NCI-H146 (cell line): ENCODE measurements at places on chromosomes 2 and 18.

DNA sequence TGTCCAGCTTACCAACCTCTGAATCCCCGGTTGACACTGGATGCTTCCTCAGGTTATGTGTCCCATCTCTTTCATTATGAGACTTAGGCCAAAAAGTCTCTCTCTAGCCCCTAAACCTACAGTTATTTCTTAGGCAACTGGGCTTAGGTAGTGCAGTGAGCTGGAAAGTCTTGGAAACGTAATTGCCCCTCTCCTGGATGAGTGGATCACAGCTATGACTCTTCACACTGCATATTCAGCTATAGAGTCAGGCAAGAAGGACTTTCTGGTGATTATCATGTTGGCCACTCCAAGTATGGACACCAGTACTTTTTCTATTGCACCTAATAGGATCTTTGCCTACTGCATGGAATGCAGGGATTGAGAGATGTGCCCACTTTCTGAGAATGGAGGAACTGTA lies 458.3 kb upstream of the CELF4 start:
- DNase-seq, result no peak

- DNase-seq, result no peak
These were observed 31.3 kb downstream of the POU3F3 start for GRCh38 chr2:104885119-104885782.

DNA sequence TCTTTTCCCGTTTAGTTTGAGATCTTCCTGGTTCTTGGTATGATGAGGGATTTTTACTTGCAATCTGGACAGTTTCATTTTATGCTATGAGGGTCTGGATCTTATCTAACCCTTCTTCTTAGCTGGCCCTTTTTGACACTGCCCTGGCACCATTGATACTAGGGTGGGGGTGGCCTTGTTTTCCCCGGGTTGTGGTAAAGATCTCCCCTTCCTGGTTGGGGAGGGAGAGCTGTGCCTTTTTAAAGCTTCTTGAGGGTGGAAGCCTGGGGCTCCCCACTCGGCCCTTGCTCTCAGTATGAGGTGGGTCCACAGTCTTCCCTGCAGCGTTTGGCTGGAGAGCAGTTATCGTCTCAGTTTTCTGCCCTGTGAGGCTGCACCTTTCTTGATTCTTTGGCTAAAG lies 66.1 kb downstream of the ASB1 start:
- no peak for DNase-seq

DNA sequence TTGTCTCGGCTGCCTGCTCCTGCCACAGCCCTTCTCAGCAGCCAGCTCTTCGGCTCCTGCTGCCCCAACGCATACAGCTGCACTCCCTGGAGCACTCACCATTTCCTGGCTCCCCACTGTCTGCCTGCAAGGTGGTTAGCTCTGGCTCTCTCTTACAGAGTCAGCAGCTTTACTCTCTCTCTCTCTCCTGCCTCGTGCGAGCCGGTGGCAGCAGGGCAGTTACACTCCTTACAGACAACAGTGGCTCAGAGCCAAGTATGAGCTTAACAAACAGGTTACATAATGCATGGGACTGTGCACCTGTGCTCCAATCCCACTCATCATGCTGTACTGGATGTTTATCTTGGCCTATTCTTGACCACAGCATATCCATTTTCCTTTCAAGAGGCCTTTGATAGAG lies 47.4 kb upstream of the DNAJC10 start:
- peak; percentile 94 for DNase-seq

DNA sequence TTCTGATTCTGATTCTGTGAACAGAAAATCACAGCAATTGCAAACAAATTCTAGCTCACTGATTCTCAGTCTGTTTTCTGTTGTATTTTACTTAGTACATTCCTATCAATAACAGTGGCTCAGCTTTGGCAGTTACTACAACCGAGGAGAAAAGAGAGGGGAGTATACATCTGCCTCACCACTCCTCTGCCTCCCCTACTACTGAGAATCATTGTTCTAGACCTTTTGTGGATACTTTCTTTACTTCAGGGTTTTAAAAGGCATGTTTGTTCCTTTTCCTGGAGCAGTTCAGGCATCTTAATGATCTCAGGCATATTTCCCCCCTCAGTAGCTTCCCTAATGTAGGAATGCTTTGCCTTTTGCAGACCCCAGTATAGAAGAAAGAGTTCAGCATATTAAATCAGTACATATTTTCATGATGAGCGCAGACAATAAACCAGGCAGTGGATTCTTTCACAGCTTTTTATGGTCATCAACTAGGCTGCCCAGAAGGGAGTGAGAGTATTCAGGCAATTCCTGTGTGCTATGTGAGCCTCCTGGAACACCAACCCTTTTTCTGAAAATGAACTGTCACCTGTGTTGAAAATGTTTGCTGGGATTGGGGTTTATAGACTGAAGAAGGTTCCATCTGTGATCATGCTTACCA lies 10.3 kb downstream of the STAMBP start:
- no peak for DNase-seq

GRCh38 chr2:120765678-120766469 lies 30.2 kb downstream of the GLI2 start:
- DNase-seq, result no peak

- no peak for DNase-seq
These were observed 160.3 kb upstream of the FSIP2 start for GRCh38 chr2:185578322-185578721.

- DNase-seq, result no peak
These were observed 599.9 kb downstream of the TMEM182 start for GRCh38 chr2:103361712-103362111.

- no peak for DNase-seq
These were observed 92.7 kb downstream of the USP40 start for GRCh38 chr2:233473878-233474277.

DNA sequence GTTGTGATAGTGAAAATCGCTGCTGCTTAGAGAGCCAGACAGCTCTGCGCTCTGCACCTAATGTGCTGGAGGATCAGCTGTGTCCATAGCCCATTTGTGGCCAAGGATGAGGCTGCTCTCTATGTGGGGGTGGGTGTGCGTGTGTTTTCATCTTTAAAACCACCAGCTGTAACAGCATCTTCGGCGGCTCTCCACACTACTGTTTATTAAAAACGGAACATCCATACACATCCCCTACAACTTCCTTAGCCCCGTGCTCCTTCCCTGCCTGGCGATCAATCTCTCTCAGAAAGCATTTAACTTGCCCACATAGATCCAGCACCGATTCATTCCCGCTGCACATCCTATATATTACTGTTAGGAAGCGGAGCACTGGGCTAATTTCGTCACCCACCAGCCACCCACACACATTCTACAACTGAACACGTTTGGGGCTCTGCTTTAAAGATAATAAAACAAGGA lies 1.6 kb downstream of the CELF4 start:
- peak; percentile 61 for DNase-seq

DNA sequence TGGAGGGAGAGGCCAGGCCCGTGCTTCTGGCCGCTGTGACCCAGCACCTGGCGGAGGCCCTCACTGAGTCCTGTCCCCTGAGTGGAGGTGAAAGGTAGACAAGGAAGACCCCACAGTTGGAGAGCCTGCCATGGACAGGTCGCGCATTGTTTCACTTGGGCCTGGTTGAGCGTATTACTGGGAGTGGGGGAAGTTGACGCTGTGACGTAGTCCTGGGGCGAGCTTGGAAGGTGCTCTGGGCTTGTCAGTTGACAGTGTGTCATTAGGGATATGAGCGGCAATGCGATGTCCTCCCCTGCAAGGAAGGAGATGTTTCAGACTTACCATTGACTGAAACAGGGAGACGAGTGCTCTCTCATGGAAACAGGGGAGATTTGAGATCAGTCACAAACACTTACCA lies 127.1 kb downstream of the SH3RF3 start:
- DNase-seq, result no peak

DNA sequence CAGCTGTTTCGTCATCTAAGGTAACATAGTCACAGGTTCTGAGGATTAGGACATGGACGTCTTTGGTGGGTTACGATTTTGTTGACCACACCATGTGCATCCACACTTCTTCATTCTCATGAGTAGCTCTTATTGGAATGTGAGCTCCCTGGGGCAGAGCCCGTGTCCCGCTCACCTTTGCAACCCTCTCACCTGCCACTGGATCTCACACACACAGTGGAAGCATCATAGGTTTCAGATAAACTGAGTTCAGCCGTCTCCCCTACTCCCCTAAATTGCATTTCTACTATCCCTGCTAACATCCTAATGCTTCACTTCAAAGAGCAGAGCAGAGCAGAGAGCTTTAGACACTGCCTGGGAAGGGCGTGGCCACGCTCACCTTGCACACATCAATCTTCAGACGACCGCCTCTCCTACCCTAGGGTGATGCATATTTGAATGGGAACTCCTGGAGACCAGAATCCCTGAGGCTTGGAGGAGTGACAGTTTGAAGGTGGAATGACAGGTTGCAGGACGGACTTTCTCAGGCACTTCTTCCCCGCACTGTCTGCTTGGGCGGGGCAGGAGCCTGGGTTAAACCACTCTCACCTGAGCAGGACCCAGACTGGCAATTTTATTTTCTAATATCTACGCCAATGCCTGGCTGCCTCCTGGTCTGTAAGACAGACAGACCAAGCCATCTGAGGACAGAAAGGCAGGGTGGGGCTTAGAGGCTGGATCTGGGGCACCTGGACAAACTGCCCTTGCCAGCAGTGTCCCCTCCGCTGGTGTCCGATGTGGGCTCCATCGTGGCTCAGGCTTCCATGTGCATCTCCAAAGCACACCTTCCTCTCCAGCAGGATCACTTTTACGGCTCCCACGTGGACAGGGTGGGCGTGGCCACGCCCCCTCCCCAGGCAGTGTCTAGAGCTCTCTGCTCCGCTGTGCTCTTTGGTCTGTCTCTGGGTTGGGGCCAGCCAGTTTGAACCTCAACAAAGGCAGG lies 229.5 kb upstream of the COPS8 start:
- DNase-seq, result no peak

GRCh38 chr18:8478968-8479370 lies 130.3 kb upstream of the RAB12 start:
- no peak for DNase-seq

DNA sequence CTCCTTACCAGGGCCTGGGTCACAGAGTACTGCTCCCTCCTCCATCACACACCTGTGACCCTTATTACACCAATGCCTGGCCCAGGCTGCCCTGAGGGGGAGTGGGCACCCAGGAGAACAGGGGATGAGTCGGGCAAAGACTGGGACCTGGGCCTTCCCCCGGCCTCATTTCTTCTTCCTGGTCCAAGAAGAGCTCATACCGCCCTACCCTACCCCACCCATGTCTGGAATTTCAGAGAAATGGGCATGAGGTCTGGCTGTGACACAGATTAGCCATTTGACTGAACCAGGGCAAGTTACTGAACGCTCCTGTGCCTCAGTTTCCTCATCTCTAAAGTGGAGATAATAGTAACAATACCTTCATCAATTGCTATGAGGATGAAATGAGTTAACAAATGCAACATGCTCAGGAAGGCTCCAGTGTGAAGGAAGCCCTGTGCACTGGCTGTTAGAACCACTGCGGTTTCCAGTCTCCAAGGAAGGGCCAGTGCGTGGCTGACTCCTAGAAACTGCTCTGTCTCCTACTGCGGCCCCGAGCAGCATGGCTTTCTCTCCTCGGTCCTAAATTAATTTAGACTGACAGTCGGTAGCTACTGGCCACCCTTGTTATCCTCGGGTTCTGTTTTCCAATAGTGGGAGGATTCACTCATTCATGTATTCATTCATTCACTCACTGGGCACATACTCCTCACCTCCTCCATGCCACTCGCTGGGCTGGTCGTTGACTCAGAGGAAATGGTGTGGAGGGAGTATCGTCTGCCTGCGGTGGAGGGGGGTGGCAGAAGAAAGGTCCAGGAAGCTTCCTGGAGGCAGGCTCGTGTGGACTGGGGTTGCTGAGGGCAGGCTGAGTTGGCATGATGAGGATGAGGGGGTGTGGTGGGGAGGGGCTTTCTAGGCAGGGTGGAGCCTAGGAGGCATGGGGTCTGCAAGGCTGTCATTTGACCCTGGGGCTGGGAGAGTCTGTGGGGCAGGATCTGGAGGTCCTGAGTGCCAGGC lies 175.6 kb downstream of the GLI2 start:
- DNase-seq, result no peak

DNA sequence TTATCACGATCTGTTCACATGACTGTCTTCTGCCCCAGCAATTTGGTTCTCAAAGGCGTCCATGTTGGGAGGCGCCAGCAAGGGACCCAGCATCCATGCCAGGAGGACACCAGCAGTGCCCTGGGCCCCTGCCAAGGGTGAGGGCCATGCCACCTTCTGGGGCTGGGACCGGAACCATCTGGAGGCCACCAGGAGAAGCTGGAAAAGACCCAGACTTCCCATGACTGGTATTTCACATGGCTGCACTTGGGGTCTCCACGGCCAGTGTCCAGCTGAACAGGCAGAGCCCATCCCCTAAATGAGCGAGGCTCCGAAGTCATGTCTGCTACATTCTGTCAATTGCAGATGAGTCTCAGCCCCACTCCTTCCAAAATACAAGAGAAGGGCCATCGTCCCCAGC lies 306.8 kb upstream of the HS6ST1 start:
- DNase-seq, result no peak

DNA sequence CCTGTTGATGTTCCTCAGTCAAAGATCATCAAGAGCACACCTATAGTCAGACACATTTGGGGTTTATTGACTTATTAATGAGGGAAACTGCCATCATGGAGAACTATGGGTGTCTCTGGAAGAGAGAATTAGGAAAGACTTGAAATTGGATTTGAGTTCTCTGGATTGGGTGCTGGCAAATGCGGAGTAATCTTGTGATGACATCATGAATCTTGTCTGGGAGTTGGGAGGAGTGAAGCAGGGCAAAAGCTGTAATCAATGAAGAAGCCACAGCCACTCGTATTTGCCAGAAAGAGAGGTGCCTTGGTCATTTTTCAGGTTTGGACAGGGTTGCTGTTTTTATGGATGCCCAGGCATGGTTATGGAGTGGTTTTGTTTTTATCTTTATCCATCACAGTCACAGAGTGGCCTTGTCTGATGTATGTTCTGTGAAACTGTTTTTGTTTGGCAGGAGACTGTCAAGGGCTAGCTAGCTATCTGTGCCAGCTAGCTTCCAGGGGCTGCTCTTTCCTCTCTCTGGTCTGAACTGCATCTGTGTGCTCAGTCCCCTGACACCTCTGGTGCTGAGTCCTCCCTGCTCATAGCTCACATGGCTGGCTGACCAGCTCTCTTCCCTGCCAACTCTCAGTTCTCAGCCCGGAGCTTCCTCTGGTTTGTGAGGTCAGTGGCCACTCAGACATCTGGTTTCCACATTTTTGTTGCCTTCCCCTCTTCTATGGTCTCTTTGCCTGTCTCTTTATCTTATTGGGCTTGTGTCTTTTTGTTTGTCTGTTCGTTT lies 193.4 kb upstream of the RMP24 start:
- DNase-seq, result no peak

DNA sequence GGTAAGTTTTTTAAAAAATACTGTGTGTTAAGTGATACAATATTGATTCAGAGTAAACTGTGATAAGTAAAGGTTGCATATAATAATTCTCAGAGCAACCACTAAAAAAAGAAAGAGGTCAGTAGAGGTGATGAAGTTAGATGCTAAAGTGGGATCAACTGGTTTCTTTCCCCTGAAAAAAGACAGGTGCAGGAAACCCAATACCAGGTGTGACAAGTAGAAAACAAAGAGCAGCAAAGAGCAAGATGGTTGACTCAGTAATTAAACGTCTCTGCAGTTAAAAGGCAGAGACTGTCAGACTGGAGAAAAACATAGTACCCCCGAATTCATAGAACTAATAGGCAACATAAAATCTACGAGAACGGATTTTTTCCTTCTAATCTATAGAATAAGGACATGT lies 128.3 kb downstream of the ATP9B start:
- DNase-seq, result peak; percentile 99

- DNase-seq, result no peak
These were observed 129.4 kb downstream of the TNS1 start for GRCh38 chr2:217873371-217873770.
